ENCODE measurements at places on chromosomes 12 and 14.

DNA sequence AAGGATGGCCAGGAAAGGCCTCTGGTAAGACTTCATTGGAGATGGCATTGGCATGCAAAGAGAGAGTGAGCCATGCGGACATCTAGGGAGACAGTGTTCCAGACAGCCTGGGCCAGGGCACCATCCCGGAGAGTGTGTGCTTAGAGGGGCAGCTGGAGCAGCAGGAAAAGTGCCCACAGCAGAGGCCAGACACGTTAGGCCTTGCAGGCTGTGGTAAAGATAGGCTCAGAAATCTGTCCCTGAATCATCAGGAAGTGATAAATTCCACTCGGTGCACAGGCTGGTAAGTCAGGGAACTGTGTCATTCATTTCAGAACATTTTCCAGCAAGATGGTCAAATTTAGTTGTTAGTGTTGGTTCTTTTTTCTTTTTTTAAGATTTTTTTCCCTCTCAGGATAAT lies 8.8 kb downstream of the GALNT16 start:
- no peak for DNase-seq

DNA sequence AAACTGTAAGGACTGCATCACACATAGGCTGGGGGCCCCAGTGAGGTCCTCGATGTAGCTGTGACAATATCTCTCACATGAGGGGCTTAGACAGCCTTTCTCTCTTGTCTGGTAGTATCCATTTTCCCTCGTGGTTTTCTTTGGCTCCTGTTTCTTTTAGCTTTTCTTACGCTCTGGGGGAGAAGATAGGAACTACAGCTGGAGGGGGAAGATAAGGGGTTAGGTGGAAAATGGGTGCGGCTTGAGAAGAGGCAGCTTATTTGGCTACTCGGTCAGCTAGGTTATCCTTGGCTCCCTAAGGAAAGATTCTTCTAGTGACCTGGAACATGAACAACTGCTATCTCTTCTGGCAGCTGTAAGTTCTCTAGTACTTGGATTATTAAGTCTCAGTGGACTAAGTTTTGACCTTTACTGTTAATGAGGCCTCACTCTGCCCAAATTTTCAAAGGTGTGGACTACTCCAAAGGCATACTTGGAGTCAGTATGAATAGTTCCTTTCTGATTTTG lies 28.7 kb upstream of the CPNE8 start:
- no peak for DNase-seq

DNA sequence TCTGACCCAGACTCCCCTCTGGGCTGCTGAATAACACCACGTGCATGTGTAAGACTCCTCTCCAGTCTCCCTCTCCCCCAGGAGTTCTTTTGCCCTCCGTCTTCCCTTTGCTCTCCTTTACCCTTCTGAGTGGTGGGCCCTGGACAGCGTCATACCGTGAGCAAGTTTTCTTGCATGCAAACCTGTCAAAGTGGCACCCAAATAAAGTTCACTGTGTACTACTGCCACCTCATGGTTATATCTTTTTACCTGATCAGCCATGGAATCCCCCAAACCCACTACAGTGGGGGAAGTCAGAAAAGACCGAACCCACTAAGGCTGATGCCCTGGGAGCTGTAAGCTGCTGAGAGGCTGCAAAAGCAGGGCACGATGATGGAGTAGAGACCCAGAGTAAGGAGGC lies 131.1 kb upstream of the VRK1 start:
- DNase-seq = no peak

- no peak for DNase-seq
These were observed 239.2 kb downstream of the PAX9 start for GRCh38 chr14:36900846-36901245.

Measured in CD4-positive, alpha-beta memory T cell (primary cell).